ENCODE measurements at places on chromosomes 5 and 9.

DNA sequence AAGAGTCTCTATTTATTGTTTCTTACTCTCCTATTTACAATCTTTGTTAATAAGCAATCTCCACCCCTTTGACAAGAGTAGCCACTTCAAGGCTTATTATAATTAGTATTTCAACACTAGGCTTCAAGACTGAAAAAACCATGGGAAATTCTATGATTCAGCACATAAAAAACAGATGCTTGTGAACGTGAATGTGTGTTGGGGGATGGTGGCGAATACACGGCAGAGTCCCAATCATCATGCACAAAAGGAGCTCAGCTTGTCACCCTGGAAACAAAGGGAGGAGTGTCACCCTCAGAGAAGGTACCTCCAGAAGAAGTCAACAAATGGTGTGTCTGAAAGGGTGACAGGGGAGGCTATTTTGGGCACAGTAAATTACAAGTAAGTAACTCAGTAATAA is 157.2 kb upstream of the RETREG1 start:
- DNase-seq, result no peak

DNA sequence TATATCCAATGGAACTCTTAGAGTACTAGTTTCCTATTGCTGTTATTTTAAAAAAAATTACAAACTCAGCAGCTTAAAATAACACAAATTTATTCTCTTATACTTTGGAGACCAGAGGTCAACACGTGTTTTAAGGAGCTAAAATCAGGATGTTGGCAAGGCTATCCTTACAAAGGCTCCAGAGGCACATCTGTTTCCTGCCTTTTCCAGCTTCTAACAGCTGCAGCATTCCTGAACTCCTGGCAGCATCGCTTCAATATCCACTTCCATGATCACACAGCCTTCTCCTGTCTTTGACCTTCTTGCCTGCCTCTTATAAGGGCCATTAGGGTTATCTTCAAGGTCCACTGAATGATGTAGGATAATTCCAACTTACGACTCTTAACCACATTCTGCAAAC is 92.2 kb upstream of the CCNG1 start:
- DNase-seq, result no peak

GRCh38 chr5:142699184-142699720 is 13.4 kb upstream of the FGF1 start:
- DNase-seq, result peak; percentile 57

GRCh38 chr5:95175106-95175505 is 109.8 kb downstream of the MCTP1 start:
- no peak for DNase-seq

GRCh38 chr9:107213080-107213479 is 70.0 kb upstream of the RAD23B start:
- no peak for DNase-seq

DNA sequence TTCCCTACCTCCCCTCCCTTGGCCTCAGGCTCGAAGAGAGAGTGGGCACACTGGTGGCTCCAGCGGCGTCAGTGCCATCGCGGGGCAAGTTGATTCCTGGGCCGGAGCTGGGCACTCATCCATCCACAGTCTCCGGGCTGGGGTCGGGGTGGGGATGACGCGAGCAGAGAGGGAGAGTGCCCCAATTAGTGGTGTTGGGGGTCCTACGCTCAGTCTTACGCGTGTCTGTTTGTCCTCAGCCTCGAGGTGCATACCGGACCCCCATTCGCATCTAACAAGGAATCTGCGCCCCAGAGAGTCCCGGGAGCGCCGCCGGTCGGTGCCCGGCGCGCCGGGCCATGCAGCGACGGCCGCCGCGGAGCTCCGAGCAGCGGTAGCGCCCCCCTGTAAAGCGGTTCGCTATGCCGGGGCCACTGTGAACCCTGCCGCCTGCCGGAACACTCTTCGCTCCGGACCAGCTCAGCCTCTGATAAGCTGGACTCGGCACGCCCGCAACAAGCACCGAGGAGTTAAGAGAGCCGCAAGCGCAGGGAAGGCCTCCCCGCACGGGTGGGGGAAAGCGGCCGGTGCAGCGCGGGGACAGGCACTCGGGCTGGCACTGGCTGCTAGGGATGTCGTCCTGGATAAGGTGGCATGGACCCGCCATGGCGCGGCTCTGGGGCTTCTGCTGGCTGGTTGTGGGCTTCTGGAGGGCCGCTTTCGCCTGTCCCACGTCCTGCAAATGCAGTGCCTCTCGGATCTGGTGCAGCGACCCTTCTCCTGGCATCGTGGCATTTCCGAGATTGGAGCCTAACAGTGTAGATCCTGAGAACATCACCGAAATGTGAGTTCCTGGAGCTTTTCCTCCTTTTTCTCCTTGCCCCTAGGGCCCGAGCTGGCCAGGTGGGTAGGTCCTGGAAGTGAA is 861 bp downstream of the NTRK2 start:
- no peak for DNase-seq

DNA sequence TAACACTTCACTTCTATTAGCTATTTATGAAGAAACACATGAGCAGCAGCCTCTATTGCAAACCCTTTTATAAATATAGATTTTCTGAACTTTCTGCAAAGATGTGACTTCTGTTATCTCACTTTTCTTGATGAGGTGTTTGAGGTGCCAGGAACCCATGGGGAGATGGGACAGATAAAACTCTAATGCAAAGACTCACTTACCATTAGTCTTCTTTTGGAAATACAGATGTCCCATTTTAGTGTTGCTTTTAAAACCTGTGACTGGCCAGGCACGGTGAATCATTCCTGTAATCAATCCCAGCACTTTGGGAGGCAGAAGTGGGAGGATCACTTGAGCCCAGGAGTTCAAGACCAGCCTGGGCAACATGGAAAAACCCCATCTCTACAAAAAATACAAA is 171.3 kb upstream of the GAS1 start:
- no peak for DNase-seq

DNA sequence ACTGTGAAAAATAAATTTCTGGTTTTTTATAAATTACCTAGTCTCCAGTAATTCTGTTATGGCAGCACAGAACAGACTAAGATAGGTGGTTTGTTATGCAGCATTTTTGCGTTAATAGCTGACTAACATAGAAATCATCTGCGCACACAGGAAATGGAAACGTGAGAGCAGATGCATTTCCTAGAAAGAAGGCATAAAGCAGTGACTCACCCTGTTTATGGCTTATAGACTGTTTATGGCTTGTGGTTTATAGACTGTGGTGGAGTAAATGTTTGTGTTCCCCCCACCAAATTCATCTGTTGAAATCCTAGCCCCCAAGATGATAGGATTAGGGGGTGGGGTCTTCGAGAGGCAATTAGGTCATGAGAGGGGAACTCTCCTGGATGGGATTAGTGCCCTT is 18.3 kb upstream of the OSMR start:
- DNase-seq, result no peak

DNA sequence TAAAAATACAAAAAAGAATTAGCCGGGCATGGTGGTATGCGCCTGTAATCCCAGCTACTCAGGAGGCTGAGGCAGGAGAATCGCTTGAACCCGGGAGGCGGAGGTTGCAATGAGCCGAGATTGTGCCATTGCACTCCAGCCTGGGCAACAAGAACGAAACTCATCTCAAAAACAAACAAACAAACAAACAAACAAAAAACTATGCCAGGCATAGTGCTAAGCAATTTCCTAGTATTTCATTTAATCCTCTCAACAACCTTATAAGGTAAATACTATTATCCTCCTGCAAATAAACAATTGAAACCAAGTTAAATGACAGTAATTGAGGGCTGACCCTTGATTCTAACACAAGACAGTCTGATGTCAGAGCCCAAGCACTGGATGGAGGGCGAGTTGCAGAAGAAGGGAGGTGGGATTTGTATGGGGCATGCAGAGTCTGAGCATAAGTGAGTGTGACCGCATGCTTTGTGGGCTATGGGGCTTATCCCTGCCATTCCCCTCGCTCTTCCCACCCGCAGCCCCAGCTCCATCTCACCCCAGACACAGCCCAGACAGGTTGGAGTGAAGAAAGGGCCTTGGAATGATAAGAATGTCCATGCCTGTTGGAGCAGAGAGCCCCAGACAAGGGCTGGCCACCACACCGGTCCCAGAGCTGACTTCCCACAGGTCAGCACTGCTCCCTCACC is 24.3 kb upstream of the RPS14 start:
- DNase-seq, result no peak

GRCh38 chr5:138662599-138662998 is 87.4 kb upstream of the HSPA9 start:
- no peak for DNase-seq

Measured in activated naive CD4-positive, alpha-beta T cell (primary cell).